PC-9 (cell line): ENCODE measurements at places on chromosomes 7 and 10. TPM values are rescaled to one million over a fixed set of nuclear protein-coding genes. Genes with fewer than 3 reads are reported as not detected.

GRCh38 chr7:132393789-132394261, 182.4 kb downstream of the PLXNA4 start:
- no peak overlapping the region for H3K27ac ChIP-seq
- H3K4me1 ChIP-seq = no peaks in the 10 kb centered on the region
- no peak overlapping the region for H3K4me3 ChIP-seq
- peaks cover 82% of the 10 kb centered on the region for H3K27me3 ChIP-seq
- DNase-seq = peak; percentile 10
- no peaks in the 10 kb centered on the region for H3K36me3 ChIP-seq

DNA sequence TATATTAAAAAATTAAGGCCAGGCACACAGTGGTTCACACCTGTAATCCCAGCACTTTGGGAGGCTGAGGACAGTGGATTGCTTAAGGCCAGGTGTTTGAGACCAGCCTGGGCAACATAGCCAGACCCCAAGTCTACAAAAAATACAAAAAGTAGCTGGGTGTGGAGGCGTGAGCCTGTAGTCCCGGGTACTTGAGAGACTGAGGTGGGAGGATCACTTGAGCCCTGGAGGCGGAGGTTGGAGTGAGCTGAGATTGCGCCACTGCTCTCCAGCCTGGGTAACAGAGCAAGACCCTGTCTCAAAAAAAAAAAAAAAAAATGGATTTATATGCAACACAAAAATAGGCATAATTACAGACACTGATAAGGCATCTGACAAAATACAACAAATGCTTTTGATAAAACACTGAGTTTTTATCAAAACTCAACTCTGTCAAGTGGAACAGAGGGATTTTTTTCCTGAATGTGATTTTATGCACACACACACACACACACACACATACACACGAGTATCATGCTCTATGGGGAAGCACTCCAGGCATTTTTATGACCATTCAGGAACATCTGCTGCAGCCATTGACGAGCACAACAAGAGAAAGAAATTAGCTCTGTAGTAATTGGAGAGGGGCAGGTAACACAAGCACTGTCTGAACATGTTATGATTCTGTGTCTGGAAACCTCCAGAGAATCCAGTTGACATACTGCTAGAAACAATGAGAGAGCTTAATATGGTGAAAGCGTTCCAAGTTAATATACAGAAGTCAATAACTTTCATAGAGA, 193.1 kb downstream of the WDR37 start:
- H3K27ac ChIP-seq = no peak overlapping the region
- no peaks in the 10 kb centered on the region for H3K4me1 ChIP-seq
- H3K27me3 ChIP-seq = peaks cover 25% of the 10 kb centered on the region
- DNase-seq = no peak

- peaks cover 100% of the 10 kb centered on the region for H3K27me3 ChIP-seq
- H3K36me3 ChIP-seq = no peaks in the 10 kb centered on the region
- no peaks in the 10 kb centered on the region for H3K4me1 ChIP-seq
- H3K27ac ChIP-seq = no peak overlapping the region
These were observed 237.5 kb downstream of the DNAJB6 start for GRCh38 chr7:157574120-157574825.

- no peak overlapping the region for H3K27ac ChIP-seq
- H3K4me3 ChIP-seq = no peak overlapping the region
- H3K27me3 ChIP-seq = peaks cover 19% of the 10 kb centered on the region
- no peak for DNase-seq
These were observed 9.6 kb upstream of the KCP start for GRCh38 chr7:128919881-128920799.

- no peak overlapping the region for H3K27ac ChIP-seq
- H3K4me1 ChIP-seq = no peaks in the 10 kb centered on the region
- no peaks in the 10 kb centered on the region for H3K27me3 ChIP-seq
- DNase-seq = no peak
- H3K4me3 ChIP-seq = no peak overlapping the region
These were observed 63.1 kb downstream of the CARD11 start for GRCh38 chr7:2980401-2981102.

GRCh38 chr7:5699467-5700384, 81.7 kb downstream of the RNF216 start:
- H3K36me3 ChIP-seq = peaks cover 14% of the 10 kb centered on the region; the same call in 1 of the 2 replicates
- H3K4me1 ChIP-seq = peaks cover 12% of the 10 kb centered on the region
- DNase-seq = no peak
- H3K4me3 ChIP-seq = no peak overlapping the region

- no peaks in the 10 kb centered on the region for H3K27me3 ChIP-seq
- no peak overlapping the region for H3K4me3 ChIP-seq
- DNase-seq = peak; percentile 62
- H3K36me3 ChIP-seq = 0 out of 2 replicates have a peak, but pooled peaks cover 7% of the 10 kb centered on the region
- peaks cover 4% of the 10 kb centered on the region; the same call in 1 of the 2 replicates for H3K4me1 ChIP-seq
These were observed 51.5 kb downstream of the CCNY start for GRCh38 chr10:35387768-35388167.

GRCh38 chr7:28155964-28156363, 24.6 kb downstream of the JAZF1 start:
- peaks cover 24% of the 10 kb centered on the region for H3K4me1 ChIP-seq
- H3K27ac ChIP-seq = no peak overlapping the region
- H3K36me3 ChIP-seq = no peaks in the 10 kb centered on the region
- peak; percentile 95 for DNase-seq
- H3K27me3 ChIP-seq = no peaks in the 10 kb centered on the region
- H3K4me3 ChIP-seq = no peak overlapping the region

DNA sequence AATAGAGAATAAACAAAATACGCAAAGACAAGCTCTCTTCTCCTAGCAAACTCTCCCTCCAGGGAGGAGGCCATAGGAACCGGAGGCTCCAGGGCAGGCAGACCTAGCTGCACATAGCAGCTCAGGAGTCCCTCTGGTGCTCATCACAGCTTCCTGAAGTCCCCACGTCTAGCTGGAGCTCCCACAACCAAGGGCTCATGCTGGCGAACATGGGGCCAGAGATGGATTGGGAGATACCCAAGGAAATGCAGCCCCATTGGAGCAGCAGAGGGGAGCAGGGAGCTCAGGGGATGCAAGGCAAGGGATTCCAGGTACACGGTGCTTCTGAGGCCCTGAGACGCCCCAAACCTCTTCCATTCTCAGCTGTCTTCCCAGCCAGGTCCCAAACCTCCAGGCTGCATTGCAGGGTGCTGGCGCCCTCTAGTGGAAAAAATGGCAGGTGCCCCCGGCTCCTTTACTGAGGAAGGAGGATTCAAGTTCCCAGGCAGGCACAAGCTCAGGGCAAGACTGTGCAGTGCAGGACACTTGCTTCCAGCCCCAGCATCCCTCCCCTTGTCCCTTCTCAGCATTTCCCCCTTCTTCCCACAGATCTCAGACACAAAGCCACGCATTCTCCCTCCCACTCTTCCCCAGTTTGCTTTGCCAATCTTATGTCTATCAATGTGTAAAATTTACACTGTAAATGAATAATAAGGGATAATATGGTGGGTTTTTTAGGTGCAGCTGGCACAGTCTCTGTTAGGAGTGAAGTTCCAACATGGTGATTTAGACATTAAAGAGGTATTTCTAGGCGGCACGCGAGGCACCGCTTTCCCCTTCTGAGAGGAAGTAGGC, 46.2 kb downstream of the GPAM start:
- no peaks in the 10 kb centered on the region for H3K36me3 ChIP-seq
- no peaks in the 10 kb centered on the region for H3K4me1 ChIP-seq
- peaks cover 8% of the 10 kb centered on the region; the same call in 1 of the 2 replicates for H3K27me3 ChIP-seq
- no peak overlapping the region for H3K4me3 ChIP-seq

DNA sequence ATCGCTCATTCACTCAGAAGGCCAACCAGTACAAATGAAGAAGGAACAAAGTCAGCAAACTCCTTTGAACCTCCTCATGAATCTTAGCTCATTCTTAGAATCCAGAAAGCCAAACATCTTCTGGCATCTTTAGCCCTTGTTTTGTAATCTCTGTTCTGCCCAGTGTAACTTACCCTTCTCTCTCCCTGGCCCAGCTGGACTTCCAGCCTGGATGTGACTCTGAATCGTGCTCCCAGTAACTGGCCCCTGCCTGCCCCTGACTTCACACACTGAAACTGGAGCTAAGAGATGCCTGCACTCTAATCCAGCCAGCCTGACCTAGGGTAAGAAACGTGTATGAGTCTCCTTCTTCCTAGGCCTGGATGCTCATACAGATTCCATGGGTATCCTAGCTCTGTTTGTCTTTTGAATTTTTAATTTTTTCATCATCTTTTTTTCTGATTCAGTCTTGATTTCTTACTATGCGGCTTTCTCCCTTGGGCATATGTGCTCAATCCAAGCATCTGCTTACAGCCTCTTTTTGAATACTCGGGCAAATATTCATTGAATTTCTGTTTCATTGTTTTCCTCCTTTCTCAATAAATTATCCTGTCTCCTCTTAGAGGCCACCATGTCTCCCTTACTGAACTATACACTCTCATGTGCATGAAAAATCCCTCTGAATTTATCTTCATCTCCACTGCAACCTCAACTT, 845.6 kb upstream of the AUTS2 start:
- no peak overlapping the region for H3K27ac ChIP-seq
- H3K36me3 ChIP-seq = no peaks in the 10 kb centered on the region
- H3K27me3 ChIP-seq = no peaks in the 10 kb centered on the region
- no peak for DNase-seq

GRCh38 chr7:5302577-5302976, 19.8 kb downstream of the SLC29A4 start:
- no peak for DNase-seq
- H3K27me3 ChIP-seq = peaks cover 14% of the 10 kb centered on the region; the same call in 1 of the 2 replicates
- no peak overlapping the region for H3K4me3 ChIP-seq
- H3K27ac ChIP-seq = no peak overlapping the region

DNA sequence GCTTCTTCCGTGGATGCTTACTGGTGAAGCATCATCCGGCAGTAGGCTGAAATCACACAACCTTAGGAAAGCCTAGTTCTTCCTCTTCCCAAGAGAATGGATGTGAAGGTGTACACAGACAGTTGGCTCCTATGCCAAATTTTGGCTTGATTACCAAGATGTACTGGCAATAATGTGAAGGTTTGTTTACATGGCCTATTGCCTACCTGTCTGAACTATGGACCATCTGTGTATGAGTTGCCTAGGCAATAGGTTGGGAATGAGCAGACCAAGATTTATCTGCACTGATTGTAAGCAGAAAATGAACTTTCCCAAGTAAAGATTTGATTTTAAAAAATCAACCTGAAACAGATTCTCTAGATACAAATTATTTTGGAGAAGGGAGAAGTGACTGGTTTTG, 325.9 kb upstream of the SORCS1 start:
- no peak overlapping the region for H3K4me3 ChIP-seq
- no peak overlapping the region for H3K27ac ChIP-seq
- H3K27me3 ChIP-seq = no peaks in the 10 kb centered on the region
- no peaks in the 10 kb centered on the region for H3K36me3 ChIP-seq
- no peak for DNase-seq
- no peaks in the 10 kb centered on the region for H3K4me1 ChIP-seq

DNA sequence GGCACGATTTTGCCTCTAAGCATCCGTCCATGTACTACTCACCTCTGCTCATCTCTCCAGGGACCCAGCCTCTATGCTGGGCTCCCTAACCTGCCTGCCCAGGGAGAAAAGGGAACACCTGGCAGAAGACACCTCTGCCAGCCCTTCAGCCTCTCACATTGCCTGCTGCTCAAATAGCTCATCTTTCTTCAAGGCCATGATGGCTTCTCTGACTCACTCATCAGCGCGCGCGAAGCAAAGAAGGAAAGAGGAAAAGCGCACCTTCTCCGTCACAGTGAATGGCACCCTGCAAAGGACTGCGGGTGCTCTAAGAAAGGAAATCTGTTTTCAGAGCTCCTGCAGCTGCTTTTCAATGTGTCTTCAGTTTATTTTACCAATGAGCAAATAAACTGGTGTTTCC, 174.0 kb downstream of the PRKAG2 start:
- H3K27ac ChIP-seq = no peak overlapping the region
- no peak for DNase-seq
- no peaks in the 10 kb centered on the region for H3K36me3 ChIP-seq
- no peaks in the 10 kb centered on the region for H3K27me3 ChIP-seq
- peaks cover 47% of the 10 kb centered on the region for H3K4me1 ChIP-seq

The NKX1-2 gene
- total RNA-seq = 1.6 and 2.9 TPM in 2 replicates

The ZNF138 gene
- 7.4 and 8.4 TPM in 2 replicates for total RNA-seq

The STRA8 gene
- not detected in 2 replicates for total RNA-seq

The CYP3A7 gene
- total RNA-seq = not detected in 2 replicates

The PPRC1 gene
- 22.9 and 25.1 TPM in 2 replicates for total RNA-seq
